ENCODE measurements at places on chromosomes 4 and X. TPM values are rescaled to one million over a fixed set of nuclear protein-coding genes. Genes with fewer than 3 reads are reported as not detected.

GRCh38 chr4:93327346-93327745 is 501.2 kb upstream of the ATOH1 start:
- DNase-seq: no peak

DNA sequence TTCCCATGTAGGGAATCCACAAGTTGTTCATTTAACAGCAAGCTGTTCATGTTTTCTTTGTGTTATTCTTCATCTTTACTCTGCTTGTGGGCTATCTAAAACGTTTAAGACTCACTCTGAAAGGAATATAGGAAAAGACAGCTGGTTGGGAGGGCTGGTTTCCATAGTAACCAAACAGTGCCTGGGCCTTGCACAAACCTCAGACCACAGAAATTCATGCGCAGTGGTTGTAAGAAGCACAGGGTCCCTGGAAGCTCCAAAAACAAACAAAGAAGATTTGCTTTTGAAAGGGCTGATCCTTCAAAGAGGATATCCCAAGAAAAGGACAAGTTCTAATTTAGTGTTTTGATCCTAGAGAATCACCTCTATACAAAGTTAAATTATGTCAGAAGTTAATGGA is 7.8 kb downstream of the SERTM2 start:
- no peak for DNase-seq

DNA sequence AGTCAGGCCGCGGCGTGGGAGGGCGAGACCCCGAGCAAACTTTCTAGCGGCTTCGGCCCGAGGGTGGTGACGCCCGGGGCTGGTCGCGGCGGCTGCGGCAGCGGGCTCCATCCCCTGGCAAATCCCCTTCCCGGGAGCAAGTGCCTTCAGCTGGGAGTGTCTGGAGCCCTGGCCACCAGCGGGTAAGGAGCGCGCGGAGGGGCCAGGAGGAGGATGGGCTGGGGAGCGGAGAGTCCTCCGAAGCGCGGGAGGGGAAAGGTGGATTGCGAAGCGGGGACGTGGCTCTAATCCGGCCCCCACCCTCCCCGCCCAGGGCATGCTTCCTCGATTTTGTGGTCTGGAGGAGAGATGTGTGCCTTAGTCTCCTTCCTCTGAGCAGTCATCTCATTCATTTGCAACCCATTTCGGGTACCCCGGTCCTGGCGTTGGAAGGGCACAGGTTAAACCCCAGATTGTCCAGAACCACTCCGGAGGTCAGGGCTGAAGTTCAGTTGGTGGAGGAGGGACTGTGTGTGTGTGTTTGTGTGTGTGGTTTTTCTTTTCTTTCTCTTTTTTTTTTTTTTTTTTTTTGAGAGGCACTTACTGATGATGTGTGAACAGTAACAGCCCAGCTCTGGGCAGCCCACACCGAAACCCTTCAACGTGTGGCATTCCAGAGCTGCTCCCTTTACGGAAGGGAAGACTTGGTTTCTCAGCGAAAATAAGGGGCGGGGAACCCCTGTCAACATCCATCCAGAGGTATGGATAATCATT is 516 bp downstream of the SGMS2 start:
- peak; percentile 74 for DNase-seq

ZC4H2 gene
- total RNA-seq: 1.5 TPM

DNA sequence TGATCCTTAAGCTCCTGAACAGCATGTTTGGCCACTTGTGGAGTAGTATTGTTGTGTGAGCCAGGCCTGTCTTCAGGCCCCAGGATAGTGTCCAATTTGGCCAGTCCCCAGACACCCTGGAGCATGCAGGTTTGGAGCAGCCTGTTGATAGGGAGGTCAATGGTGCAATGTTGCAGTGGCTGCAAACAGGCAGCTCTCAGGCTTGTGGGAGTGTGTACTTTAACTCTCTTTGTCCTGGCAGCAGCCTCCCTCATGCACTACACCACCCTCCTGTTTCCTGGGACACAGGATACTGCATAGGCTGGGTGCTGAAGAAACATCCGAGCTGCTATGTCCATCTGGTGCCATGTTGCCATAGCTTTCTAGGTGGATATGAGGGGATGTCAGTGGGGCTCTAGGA is 24.0 kb downstream of the TECRL start:
- DNase-seq: no peak

- DNase-seq: no peak
Measured at GRCh38 chr4:4858527-4859324, 739 bp upstream of the MSX1 start.

ACSL1 gene
- 29.9 TPM for total RNA-seq

FHDC1 gene
- 3.0 TPM for total RNA-seq

TRIM75 gene
- not detected for total RNA-seq

DNA sequence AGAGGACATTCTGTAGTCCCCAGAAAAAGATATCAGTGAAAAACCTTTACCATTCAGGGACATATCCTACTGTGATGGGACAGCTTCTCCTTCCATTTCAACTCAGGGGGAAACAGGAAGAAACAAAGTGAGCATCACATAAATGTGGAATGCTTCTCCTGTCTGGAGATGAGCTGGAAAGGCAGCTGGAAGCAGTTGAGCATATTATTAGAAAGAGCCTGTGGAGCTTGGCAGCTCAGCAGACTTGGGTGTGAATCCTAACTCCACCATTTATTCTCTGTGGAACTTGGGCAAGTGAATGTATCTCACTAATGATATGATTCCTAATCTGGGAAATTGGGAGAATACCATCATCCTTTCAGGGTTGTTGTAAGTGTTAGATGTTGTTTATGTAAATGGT is 232.1 kb upstream of the F9 start:
- DNase-seq: no peak

GRCh38 chr4:1808396-1808795 is 15.3 kb downstream of the FGFR3 start:
- DNase-seq: no peak

ALB gene
- not detected for total RNA-seq

TMEM144 gene
- total RNA-seq: 4.6 TPM

DNA sequence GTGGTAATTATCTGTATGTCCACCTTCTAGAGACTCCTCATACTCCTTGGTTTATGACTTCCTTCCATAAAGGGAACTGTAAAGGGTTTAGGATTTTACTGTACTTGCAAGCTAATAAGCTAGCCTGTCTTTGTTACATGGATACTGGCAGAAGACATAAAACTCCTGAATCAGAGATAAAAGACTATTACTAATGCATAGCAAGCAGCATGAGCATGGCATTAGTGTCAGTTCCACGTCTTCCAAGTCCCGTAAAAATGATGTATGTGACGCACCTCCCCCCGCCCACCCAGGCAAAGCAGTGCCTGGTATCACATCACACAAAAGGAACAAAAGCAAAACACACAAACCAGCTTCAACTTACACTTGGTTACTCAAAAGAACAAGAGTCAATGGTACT is 71.0 kb downstream of the SLC10A6 start:
- DNase-seq: no peak

GRCh38 chrX:143472347-143472938 is 44.8 kb downstream of the SPANXN3 start:
- no peak for DNase-seq

NPY2R gene
- not detected for total RNA-seq

PNCK gene
- 1.1 TPM for total RNA-seq
